ENCODE measurements at places on chromosomes 11 and 22.

DNA sequence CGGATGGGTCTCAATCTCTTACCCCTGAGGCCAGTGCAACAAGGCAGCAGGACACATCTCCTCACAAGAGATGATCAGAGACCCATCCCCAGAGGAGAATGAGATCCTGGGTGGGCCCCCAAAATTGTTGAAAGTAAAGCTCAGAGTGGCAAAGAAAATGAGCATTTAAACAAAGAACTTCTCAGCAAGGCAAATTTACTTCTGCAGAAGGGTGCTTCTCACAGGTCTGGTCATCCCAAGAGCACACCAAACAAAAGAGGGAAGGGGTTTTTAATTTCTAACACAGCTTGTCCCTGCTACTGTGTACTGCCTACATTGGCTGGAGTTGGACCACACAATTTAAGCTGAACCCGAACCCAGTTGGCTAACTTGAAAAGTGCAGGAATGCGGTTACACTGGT, 1628.6 kb upstream of the RAG2 start:
- DNase-seq: no peak

- no peak for DNase-seq
Observed at GRCh38 chr11:105226091-105226490, 86.5 kb upstream of the CARD18 start.

GRCh38 chr11:36409152-36409816, 100.8 kb downstream of the TRAF6 start:
- no peak for DNase-seq

GRCh38 chr22:50082961-50083461, 2.2 kb downstream of the MLC1 start:
- no peak for DNase-seq

DNA sequence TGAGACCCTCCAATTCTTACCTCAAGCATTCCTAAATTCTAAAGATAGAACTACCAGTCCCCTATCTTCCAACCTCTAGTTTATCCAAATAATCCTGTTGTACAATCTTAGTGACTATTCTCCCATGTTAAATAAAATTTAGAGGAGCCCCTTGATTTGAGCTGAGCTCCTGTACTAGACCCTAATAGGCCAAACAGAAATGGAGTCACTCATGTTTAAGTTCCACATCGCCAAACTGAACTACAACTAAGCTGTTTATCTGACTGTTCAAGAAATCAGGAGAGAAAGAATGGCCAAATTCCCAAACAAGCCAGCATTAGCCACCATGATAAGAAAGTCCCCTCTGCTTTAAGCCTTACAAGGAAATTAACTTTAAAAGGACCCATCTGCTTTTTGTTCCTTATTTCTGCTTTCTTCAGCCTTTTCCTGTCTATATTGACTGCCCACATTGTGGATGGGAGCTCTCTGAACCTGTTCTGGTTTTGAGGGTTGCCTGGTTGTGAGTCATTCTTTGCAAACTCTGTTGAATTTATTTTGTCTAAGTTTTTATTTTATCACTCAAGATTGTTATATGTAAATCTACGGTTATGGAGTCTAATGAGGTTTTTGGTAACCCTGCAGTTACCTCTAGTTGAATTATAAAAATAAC, 90.4 kb downstream of the TTC28 start:
- DNase-seq: no peak

GRCh38 chr11:111733611-111734088, 32.5 kb downstream of the PPP2R1B start:
- DNase-seq: no peak

- no peak for DNase-seq
Observed at GRCh38 chr11:74684661-74685060, 46.6 kb downstream of the CHRDL2 start.

- no peak for DNase-seq
Observed at GRCh38 chr11:126282361-126282735, 545 bp upstream of the TIRAP start.

- DNase-seq: no peak
Observed at GRCh38 chr11:14384338-14384737, 25.4 kb upstream of the RRAS2 start.

GRCh38 chr11:112795911-112796649, 165.1 kb upstream of the NCAM1 start:
- DNase-seq: no peak

DNA sequence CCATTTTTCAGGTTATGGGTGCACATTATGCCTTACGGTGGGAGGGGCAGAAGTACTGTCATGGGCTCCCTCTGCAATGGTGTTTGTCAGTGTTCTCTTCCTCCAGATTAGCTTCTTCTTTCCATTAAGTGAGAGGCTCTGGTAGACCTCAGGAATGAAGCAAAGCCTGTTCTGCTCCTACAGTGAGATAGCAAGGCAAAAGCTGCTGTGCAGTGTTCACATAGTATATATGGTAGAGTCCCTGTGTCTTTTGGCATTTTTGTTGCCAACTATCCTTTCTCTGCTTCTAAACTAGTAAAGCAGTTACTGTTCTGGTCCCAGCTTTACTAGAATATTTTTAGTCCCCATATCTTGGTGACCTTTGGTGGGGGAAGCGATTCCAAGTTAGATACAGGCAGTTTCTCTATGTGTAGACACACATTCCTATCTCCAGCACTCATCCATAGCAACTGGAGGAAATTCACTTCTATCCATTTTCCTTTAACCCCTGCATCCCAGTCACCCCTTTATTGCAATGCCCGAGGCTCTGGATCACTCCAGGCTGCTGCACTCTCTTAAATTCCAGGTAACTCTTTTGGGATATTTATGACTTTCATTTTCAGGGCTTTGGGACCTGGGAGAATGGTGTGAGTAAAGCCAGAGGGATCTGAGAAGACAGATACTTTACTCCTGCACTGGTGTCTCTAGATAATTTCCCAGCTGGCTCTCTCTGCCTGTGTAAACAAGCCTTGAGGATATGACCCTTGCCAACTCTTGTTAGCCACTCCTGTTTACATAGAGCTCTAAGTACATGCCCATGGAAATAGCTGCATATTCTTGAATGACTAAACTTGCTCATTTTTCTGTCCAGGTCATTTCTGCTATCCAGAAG, 3.9 kb upstream of the TRIM34 start:
- no peak for DNase-seq

DNA sequence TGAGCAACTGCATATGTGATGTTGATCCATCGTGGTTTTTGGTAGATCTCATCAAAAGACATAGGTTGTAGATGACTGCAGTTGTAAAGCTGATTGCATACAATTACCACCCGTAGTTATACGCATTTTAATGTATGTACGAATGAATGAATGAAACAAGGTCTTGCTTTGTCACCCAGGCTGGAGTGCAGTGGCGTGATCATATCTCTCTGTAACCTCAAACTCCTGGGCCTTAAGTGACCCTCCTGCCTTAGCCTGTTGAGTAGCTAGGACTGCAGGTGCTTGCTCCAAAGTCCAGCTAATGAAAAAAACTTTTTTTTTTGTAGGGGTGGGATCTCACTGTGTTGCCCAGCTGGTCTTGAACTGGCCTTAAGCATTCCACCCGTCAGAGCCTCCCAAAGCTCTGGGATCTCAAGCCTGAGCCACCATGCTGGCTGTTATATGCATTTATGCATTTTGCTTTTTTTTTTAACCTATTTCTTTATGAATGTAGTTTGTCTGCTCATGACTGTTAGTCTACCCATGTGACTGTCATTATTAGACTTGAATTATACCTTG, 53.5 kb downstream of the PPP6R3 start:
- no peak for DNase-seq

DNA sequence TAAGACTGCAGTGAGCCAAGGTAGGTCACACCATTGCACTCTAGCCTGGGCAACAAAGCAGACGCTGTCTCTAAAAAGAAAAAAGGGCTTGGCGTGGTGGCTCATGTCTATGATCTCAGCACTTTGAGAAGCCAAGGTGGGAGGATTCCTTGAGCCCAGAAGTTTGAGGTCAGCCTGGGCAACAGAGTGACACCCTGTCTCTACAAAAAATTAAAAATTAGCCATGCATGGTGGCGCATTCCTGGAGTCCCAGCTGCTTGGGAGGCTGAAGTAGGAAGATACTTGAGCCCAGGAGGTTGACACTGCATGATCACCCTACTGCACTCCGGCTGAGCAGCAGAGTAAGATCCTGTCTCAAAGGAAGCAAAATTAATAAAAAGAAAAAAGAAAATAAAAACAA, 38.9 kb upstream of the RDX start:
- no peak for DNase-seq

DNA sequence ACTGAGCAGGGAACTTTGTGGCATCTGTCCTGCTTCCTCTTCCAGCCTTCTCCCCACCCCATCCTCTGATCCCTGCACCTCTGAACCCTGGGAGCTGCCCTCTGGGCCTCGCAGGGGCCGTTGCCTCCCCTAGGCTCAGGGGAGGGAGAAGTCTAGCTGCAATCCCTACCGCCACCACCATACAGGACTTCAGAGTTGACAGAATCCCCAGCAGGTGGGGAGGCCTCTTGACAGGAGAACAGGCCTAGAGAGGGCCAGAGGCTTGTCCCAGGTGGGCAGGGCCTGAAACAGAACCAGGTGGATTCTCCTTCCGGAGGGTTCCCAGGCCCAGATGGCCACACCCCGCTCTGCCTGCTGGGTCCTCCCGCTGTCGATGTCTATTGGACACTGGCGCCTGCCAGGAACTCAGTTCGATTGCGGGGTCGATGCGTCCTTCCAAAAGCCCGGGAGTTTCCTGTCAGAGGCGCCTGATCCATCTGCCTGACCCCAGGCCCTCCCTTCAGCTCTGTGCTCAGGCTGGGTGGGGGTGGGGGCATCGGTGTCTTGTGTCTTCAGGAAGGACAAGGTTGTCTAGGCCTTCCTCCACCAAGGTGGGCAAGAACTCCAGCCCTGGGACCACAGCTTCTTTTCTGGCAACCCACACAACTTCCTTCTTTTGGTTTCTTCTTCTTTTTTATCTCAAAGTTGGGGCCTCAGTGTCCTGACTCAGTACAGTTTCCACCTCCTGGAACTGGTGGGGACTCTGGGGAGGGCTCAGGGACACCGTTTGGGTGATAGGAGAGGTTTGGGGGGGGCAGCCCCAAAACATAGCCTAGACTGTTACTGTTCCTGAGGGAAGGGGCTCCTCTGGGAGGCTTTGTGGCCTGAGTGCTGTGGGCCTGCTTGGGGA, 6.4 kb downstream of the STARD10 start:
- no peak for DNase-seq

- no peak for DNase-seq
Observed at GRCh38 chr11:100682247-100682969, 4.7 kb upstream of the ARHGAP42 start.

Measured in mesothelial cell of epicardium (in vitro differentiated cells).